Activated CD4-positive, CD25-positive, alpha-beta regulatory T cell (primary cell): ENCODE measurements at places on chromosomes 2 and 18.

DNA sequence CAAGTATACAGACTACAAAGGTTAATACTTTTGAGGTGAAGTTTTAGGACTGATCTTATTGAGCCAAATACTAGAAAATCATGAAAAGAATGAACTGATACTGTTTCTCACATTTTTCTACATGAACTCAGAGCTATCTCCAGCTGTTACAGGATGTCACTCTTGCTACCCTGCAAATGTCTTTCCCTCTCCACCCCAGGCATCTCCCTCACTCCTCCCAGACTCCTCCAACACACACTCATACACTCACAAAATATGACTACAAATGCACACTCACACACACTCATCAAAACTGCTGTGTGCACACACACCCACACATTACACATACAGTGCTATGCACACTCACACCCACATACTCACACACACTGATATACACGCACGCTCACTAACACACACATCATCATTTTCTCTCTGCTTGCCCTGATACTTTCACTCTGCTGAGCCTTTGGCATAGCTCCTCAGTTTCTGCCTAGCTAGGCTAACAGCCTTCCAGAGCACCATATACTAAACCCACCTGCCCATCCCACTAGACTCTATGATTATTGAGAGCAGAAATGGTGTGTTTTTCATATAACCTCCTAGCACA is 273.3 kb downstream of the CD226 start:
- no peak for DNase-seq

GRCh38 chr2:168495524-168495923 is 39.5 kb downstream of the CERS6 start:
- no peak for DNase-seq

DNA sequence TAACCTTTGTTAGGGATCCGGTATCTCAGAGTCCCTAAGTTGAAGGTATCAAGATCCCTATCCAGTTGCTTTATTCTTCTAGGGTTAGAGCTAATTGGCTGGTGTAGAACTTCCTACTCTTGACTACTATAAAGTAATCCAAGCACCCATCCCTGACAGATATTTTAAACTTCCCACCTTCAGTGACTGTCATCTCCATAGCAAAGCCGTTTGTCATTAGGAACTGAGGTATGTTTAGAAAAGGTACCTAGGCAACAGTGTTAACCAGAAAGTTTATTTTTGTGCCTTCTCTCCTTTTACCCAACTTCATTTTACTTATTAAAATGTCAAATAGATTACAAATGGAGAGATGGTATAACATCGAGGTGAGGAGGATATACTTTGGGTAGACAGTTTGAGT is 4.5 kb downstream of the FAM117B start:
- DNase-seq: no peak

- DNase-seq: no peak
These were observed 106.2 kb downstream of the CCDC141 start for GRCh38 chr2:178943745-178944144.

DNA sequence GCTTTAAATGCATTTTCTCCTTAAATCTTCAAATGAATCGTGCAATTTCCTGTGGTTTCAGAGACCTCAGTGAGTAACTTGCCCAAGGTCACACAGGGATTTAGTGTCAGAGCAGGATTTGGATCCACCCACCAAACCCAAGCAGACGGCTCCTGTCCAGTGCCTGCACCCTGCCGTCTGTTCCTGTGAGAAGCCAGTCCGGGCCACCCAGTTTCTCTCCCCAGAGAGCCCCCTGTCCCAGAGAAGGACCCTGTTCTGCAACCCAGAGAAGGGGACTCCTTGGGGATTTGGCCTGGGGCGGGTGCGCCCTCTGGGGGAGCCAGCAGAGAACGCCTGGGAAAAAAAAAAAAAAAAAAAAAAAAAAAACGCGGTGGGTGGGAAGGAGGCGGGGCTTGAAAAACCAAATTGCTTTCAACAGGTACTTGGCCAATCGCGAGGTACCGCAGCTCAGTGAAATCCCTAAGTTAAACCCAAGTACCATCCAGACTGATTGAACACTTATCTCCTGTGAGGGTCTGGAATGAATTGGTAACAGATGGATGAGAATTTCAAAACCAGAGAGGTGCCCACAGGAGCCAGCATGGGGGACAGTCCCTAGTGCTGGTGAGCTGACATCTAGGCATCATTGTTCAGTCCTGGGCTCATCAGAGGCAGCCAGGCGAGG is 30.9 kb upstream of the REEP1 start:
- DNase-seq: no peak

GRCh38 chr18:9705183-9705829 is 2.8 kb upstream of the RAB31 start:
- DNase-seq: no peak

GRCh38 chr2:46339200-46339599 is 42.0 kb downstream of the EPAS1 start:
- no peak for DNase-seq

- no peak for DNase-seq
These were observed 17.6 kb downstream of the SUCLG1 start for GRCh38 chr2:84441505-84441904.

- peak; percentile 19 for DNase-seq
These were observed 11.3 kb downstream of the IL1RN start for GRCh38 chr2:113138428-113139322.

GRCh38 chr2:238238766-238239542 is 884 bp downstream of the HES6 start:
- DNase-seq: peak; percentile 27

DNA sequence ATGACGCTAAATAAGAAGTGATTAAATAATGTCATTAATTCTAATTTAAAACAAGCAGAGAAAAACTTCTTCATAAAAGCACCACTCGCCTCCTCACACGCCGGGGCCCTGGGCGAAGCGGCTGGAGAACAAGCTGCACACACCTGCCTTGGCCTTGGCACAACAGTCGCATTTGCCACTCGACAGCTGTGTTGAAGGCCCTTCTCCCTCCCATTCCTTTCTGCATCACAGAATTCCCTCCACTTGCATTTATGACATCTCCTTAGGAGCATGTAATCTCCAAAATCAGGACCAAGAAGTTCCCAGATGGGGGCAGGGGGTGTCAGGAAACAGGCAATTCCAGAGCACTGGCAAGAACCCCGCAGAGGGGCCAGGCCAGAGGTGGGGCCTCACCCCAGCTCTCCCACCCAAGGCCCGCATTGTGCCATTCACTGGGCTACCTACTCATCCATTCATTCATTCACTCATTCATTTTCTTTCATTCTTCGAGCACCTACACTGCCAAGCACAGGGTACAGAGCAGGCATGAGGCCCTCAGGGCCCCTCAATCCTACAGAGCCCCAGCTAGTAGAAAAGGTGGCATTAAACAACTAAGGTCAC is 6.4 kb downstream of the HDAC4 start:
- no peak for DNase-seq

- no peak for DNase-seq
These were observed 58.2 kb downstream of the KLF7 start for GRCh38 chr2:207107551-207107950.

DNA sequence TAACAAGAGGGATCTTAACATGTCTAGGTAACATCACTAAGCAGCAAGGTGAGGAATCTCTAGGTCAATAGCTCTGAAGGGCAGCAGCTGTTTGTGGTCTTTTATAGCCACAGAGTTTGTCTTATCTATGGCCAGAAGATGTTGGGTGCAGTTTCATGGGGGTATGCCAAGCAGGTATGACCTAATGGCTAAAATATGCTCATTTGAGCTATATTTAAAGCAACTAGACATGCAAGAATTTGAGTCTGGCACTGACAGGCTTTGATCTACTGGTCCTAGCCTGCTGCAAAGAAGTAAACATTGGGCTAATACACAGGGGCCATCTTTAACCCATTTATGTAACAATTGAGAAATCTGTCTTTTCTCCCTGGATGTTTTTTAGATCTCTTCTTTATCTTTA is 13.9 kb upstream of the UGP2 start:
- no peak for DNase-seq

DNA sequence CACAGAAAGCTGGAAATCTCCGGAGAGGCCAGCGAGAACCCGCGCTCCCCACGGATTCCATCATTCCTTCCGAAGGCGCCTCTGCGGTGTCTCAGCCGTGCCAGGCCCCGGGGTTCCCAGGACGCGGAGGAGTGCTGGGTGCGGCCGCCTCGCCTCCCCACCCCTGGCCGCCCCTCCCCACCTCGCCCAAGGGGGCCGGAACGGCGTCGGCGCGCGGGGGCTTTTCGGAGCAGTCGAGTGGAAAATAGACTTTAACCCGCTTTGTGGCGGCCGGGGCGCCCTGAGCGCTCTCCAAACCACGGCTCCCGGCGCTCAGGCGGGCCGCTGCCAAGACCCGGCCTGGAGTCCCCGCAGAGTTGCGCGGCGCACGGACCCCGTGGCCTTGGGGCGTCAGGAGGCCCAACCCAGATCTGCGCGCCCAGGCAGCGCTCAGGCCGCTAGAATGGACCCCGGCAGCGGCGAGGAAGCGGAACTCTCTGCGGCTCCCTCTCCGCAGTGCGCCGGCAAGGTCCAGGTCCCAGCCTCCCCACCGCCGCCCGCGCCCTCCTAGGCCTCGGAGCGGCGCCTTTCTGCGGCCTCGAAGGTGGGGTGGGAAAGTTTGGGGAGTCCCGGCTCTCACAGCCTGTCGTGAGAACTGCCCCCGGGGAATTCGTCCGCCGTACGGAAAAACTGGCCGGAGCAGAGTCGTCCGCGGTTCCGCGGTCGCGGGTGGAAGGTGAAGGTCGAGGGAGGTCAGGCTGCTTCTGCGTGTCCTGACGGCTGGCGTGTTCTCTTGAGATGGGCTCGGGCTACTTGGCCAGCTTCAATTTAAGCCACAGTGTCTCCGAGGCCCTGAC is 1.2 kb upstream of the EMX1 start:
- no peak for DNase-seq

DNA sequence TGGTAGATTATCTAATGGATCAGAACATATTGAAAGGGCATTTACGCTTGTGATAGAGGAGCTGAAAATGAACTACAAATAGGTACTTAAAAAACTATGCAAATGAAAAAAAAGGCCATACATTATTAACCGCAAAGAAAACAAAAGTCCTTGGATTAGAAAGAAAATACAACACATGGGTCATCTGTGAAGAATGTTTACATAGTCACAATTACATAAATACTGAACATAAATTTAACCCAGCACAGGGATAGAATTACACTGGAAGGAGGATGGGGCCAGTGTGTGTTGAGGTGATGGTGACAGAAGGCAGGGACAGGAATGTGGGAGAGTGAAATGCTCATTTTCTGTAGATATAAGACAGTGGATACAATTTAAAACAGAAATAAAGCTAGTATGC is 6.6 kb downstream of the NTSR2 start:
- DNase-seq: no peak

- DNase-seq: no peak
These were observed 91.7 kb downstream of the AGPS start for GRCh38 chr2:177484180-177484795.

GRCh38 chr2:43715300-43716098 is 39.3 kb upstream of the C1GALT1C1L start:
- DNase-seq: no peak

DNA sequence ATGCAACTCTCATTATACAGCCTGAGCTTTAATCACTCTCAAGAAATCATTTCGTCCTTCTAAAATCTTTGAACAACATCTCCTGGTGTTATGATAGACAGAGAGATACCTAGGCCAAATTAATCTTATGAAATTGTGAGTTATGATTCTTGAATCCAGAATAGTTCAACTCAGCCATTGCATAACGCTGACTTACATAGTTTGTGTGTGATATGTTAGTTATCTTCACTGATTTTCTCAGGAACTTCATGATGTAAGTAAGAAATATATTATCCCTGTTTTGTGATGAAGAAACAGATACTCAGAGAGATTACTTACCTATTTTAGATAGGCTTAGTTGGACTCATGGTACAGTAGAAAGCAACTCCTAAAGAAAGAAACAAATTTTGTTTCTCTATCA is 684.4 kb downstream of the ZEB2 start:
- DNase-seq: no peak

GRCh38 chr2:2102866-2103653 is 228.0 kb downstream of the MYT1L start:
- no peak for DNase-seq

DNA sequence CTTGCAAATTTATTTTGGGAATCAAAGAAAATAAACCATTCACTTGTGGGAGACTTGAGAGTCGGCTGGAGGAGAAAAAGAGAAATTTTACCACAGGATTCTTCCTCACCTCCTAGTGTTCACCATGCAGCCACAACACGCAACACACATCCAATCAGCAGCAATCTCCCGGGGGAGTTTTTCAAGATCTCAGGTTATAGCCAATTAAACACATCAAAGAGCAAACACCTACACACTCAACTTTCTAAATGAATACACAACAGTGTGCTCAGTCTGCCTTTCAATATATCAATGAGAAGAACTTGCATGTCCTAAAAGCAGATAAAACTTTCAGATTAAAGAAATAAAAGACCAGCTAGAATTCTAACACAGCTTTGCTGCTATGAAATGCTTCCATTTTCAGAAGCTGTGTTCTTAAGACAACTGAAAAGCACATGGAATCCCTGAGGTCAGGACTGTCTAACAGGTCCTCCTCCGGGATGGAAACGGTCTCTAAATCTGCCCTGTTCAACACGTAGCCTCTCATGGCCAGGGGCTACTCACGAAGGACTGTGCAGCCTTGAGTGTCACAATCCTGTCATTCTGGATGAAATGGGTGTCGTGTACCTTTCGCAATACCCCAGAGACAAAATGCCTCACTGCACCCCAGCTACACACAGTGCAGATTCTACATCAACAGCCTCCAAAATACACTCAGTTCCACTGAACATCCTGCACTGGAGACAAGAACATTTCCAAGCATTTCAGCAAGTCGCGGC is 84.2 kb downstream of the ZNF516 start:
- DNase-seq: no peak

GRCh38 chr2:180046202-180046601 is 39.1 kb upstream of the CWC22 start:
- no peak for DNase-seq

GRCh38 chr2:56100791-56101312 is 82.9 kb upstream of the CCDC85A start:
- DNase-seq: no peak

- DNase-seq: no peak
These were observed 3.2 kb upstream of the IL1R2 start for GRCh38 chr2:101988541-101988940.

DNA sequence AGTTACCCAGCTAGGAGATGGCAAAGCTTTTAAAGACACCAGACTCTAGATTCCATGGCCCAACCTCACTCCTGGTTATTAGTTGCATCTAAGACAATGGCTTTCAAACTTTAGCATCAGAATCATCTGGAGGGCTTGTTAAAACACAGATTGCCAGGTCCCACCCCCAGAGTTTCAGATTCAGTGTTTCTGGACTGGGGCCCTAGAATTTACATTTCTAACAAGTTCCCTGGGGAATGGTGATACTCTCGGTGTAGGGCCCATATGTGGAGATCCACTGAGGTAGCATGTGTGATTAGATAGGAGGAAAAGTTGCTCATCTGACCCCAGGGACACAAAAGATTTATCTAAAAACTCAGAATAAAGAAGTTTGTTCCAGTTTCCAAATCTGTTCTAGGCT is 14.5 kb upstream of the TTR start:
- DNase-seq: no peak

DNA sequence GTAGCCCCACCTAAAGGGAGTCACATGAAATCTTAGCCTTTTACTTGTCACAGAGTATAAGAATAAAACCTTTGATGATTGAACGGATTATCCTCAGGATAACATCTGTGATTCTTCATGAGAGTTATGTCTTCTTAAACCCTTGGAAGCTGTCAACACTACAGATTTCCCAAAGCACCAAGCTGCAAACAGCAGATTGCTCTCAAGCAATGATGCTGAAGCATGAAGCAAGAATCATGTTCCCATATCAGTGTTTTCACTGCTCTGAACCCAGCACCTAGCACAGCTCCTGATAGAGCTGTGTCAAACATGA is 47.6 kb upstream of the CELF4 start:
- DNase-seq: no peak

GRCh38 chr2:195575016-195575415 is 82.0 kb upstream of the SLC39A10 start:
- DNase-seq: no peak
